Activated CD4-positive, CD25-positive, alpha-beta regulatory T cell treated with anti-CD3 and anti-CD28 coated beads, Interleukin-2, amount 50 U/mL, for 24 hours (primary cell): ENCODE measurements at places on chromosomes 3 and 15.

GRCh38 chr3:181987736-181988135, 276.0 kb downstream of the SOX2 start:
- ATAC-seq, result no peak

DNA sequence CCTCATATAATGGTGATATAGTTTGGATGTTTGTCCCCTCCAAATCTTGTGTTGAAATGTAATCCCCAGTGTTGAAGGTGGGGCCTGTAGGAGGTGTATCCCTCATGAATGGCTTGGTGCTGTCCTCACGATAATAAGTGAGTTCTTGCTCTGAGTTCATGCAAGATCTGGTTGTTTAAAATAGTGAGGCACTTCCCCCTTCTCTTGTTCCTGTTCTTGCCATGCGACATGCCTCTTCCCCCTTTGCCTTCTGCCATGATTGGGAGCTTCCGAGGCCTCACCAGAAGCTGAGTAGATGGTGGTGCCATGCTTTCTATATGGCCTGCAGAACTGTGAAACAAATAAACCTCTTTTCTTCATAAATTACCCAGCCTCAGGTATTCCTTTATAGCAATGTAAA, 39.2 kb downstream of the REC114 start:
- no peak for ATAC-seq

DNA sequence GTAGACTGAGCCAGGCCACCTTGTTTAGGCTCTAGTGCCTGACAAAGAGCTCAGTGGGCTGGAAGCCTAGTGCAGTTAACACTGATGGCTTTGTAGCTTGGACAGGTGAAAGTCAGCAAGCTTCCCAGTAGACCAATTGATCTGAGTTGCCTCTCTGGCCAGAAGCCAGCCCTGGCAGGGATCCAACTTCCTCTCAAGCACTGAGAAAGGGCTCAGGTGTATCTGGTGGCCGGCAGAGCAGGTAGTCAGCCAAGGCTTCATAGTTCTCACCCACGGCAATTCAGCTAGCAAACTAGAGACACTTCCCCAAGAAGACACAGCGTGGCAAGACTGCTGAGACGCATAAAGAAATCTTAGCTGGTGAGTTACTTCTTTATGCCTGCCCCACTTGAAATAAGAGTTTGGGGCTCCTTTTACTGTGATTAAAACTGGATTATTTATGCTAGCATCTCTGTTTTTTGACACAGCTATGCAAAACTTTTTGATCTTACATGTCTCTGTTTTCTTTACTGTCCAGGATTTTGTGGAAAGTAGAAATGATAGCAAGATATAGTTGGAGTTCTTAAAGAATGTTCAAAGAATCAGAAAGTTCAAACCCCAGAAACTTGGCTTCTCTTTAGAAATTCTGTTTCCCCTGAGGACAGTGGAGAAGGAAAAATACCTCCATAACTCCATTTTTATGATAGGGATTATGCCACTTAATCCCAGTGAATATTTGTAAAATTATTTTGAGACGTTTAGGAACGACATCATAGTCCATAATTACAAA, 8.4 kb upstream of the CA12 start:
- no peak for ATAC-seq

DNA sequence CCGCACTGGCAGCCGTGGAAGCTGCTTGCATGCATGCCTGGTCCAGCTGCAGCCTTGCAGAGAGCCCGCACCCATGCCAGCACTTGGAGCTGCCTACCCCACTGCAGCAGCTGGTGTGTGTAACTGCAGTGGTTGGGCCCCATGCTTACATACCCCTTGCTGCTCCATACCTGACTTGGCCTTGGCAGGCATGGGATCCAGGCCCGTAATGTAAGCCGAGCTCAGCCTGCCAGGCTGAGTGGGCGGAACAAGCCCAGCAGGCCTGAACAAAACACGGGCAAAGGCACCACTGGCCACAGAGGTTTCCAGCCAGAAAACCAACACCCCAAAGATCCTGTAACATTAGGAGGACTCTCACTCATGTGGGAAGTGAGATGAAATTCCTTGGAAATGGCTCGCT, 48.3 kb downstream of the SLC6A20 start:
- no peak for ATAC-seq

GRCh38 chr3:183064475-183064874, 34.8 kb downstream of the MCCC1 start:
- ATAC-seq, result no peak

DNA sequence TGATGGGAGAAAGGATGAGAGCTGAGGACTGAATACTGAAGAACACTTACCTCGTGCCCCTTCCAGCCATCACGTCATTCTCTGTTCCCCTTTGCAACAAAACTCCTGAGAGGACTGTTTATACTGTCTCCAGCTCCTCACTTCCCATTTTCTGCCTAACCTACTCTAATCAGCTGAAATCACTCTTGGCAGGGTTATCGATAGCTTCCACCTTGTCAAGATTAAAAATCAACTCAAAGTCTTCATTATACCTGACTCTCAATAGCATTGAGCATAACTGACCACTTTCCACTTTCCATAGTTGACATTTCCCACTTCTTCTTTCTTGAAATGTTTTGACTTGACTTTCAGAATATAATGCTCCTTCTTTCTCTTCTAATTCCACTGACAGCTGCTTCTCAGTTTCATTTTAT, 4.3 kb downstream of the BTBD1 start:
- ATAC-seq, result no peak

DNA sequence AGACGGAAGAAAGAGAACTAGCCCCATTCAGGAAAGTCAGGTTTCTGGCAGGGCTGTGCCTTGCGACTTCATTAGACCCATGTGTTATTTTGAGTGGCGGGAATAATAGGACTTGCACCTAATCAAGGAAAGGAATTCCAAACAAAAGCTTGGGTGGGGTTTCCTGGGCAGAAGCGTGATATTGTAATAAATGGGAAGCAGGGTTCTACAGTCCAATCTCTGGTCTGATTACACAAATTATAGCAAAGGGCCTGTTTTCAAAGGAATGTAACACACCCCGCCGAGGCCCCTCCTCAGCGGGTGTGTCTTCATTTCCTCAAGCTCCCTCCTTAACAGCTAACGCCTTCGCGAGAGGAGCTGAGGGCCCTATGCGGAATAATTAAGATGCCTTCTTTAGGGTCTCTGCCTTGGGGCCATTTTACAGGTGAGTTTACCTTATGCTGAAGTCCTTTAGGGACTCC, 396.0 kb upstream of the C2CD4B start:
- no peak for ATAC-seq

DNA sequence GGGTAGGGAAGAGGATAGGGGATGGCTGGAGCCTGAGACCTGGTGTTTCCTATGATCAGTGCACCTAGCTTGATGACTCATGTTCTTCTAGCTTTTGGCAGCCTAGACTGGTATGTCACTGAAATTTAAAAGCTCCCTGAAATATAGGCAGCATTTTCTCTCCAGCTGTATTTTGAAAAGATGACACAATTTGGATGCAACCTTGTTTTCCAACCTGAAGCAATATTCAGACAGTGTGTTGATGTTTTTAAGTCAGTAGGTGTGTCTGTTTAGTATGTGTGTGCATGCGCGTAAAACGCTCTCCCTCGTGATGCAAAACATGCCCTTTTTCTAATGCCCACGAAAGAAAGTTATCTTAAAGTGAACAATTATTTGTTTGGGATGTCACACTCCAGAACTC, 58.5 kb downstream of the RPL22L1 start:
- ATAC-seq, result no peak

- no peak for ATAC-seq
Measured at GRCh38 chr3:41441139-41441538, 241.8 kb downstream of the CTNNB1 start.

GRCh38 chr3:5006755-5007202, 27.5 kb downstream of the BHLHE40 start:
- ATAC-seq, result peak; percentile 82

GRCh38 chr3:189655617-189656016, 24.4 kb downstream of the TP63 start:
- ATAC-seq, result no peak

DNA sequence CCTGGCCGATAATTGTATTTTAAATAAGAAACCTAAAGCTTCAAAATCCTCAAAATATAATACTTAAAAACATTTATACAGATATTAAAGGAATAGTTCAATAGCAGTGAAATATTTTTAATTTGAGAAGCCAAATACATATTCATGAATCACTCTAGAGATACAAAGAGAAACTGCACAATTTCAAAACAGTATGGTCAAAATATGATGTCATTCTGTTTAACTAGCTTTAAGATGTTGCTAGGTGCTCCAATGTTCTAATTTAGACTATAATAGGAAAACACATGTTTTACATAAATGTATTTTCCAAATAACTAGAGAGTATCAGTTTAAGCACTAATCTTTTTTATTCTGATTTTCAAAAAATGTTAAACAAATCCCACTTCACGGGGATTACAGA, 10.3 kb upstream of the NRROS start:
- ATAC-seq, result no peak

DNA sequence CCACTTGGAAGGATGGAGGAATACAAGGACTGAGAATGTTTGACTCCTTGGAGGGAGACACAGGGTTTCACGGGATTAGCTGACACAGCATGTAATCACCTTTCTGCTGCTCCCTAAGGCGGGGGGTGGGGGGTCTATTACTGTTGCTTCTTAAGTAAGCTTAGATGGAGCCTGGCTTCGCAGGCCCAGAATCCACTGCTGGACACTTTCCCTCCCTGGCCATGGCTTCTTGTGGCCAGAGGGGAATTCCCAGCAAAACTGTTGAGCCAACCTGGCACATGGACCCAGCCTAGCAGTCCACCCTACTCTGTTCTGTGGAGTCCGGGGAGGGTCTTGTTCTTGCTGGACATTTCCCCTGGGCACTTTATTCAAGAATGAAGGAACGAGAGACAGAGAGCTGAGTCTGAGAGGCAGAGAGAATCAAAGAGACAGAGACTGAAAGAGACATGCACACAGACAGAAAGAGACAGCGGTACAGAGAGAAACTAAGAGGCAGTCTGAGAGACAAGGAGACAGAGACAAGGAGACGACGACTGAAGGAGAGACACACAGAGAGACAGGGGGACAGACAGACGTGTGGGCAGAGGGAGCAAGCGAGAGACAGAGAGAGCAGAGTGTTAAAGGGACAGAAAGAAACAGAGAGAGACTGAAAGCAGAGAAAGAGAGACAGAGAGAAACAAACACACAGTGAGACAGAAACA, 55.6 kb upstream of the DLG1 start:
- no peak for ATAC-seq

- peak; percentile 77 for ATAC-seq
Measured at GRCh38 chr3:32960404-32961170, 9.1 kb downstream of the CCR4 start.

DNA sequence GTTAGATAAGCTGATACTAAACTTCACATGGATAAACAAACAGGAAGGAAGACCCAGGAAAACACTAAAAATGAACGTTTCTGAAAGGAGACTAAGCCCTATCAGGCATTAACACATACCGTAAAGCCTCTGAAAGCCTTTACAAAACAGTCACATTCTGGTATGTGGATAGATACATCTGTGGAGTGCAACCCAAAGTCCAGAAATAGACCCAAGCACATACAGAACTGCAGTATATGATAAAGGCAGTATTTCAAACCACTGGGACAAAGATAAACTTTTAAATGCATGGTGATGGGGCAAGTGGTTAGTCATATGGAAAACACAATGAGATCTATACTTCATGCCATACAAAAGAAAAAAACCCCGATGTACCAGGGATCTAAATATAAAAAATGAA, 26.0 kb downstream of the DCBLD2 start:
- no peak for ATAC-seq

DNA sequence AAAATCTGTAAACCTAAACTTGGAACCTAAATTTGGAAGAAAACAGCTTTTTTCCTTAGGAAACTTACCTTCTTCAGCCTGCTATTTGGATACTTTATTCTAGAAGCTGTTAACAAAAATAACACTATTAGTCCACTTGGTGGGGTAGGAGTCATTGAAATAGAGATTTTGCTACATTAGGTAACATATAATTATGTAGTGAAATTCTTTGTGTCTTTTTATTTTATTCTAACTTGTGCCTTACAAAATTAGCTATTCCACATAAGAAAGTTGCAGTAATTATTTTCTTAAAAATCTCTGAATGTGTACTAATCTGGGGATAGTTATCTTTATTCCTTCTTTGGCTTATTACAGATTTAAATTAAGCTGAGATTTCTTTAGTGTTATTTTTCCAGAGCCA, 360.4 kb upstream of the ROBO2 start:
- no peak for ATAC-seq

DNA sequence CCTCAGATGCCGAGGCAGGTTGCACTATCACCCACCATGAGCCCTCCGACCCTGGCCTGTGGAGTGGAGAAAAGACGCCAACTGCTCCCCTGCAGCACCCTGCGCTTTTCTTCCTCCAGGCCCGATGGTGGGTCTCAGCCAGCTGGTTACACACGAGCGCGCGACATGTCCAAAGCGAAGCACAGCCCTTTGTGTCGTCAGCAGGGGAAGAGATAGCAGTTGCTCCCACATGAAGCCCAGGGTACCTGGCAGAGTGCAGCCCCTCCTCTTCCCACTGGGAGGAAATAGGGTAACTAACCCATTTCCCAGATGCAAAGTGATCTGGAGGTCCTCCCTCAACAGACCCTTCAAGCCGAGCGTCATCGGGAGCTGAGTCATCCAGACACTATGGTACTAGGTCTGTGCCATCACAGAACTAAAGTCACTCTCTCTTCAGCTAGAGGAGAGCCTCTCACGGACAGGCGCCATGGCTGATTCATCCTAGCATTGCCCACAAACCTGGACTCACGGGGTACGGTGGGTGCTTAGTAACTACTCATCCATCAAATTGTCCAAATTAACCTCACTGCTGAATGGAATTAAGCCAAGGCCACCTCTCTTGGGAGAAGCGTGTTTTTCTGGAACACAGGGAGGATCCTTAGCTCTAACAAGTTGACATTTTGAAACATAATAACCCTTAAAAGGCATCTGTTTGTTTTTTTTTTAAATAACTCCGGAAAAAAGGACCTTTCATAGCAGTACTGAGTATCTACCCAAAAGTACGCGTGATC, 45.2 kb upstream of the BDH1 start:
- no peak for ATAC-seq

DNA sequence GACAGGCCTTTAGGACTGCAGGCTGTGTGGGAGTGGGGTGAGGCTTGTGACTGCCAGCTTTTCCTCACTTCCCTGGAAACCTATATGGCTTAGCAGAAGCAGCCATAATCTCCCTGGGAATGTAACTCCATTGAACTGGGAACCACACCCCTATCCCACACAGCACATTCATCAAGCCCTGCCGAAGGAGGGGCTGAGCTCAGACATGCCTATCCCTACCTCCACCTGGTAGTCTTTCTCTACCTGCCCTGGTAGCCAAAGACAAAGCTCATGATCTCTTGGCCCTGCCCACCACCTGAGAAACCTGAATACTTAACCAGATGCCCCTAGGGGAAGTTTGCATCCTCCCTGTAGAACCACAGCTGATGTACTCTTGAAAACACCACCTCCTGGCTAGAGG, 219.8 kb downstream of the UNC13C start:
- no peak for ATAC-seq
